Islet precursor cell (in vitro differentiated cells): ENCODE measurements at places on chromosomes 11 and 22.

GRCh38 chr11:117146521-117146920, 2.4 kb downstream of the PAFAH1B2 start:
- peak; percentile 79 for DNase-seq

DNA sequence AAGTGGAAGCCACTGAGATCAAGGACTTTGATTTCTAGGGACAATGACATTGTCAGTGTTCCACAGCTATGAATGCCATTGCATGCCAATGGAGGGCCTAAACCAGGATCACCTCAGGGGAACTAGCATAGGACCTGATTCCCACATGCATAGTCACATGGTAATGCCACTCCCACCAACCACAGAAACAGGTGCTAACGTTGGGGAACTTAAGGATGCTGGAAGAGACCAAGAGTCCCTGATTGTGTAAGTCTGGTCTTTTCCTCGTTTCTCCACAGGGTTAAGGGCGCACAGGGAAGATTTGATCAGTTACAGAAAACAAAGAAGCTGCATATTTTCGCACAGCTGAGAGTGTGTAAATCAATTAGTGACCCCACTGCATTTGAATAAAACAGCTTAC, 59.4 kb upstream of the CD44 start:
- no peak for DNase-seq

GRCh38 chr11:41413843-41414242, 45.6 kb downstream of the LRRC4C start:
- DNase-seq = no peak

GRCh38 chr22:42645938-42646568, 3.1 kb downstream of the CYB5R3 start:
- DNase-seq = no peak

DNA sequence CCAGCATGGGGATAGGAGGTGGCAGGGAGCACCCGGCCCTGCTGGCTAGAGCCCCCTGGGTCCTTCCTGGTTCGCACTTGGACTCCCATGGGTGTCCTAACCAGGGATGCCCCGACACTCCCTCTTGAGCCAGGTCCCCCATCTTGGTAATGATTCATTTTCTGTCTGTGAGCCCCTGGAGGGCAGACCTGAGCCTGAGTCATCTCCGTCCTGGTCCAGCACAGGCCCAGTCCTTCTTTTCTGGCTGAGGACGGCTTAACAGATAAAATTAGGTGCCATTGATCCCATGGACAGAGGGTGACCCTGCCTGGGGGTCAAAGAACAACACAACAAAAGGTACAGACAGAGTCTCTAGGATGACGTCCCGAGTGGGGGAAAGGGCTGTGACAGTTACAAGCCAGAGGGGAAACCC, 3.5 kb downstream of the RHOD start:
- DNase-seq = no peak

DNA sequence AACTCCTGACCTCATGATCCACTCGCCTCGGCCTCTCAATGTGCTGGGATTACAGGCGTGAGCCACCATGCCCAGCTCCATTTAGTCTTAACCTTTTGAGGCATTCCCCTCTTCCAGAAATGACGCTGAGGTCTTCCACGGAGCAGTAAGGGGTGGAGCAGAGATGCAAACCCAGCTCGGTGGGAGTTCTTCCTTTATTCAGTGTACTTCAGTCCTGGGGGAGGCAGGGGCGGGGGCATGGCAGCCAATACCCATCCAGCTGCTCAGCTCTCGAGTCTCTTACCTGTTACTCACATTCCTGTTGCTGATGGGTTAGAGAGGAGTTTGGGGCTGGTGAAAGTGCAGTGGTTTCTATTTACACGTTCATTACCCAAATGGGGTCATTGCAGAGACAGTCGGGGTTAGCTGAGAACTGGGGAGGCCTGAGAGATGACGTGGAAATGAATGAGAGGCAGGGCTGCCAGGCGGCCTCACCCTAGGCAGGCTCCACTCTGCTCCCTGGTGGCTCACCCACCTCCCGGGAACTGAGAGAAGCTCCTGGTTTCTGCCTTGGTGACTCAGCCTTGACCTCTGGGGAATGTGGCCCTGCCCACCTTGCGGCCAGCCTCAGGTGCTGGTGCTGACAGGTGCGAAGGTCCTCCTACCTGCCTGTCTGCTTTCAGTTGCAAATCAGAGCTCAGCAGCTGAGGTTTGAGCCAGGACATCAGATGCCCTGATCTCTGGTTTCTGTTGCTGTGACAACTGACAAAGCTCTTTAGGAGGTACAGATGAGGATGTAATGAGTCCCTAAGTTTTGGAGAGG, 13.4 kb upstream of the ST14 start:
- peak; percentile 98 for DNase-seq

DNA sequence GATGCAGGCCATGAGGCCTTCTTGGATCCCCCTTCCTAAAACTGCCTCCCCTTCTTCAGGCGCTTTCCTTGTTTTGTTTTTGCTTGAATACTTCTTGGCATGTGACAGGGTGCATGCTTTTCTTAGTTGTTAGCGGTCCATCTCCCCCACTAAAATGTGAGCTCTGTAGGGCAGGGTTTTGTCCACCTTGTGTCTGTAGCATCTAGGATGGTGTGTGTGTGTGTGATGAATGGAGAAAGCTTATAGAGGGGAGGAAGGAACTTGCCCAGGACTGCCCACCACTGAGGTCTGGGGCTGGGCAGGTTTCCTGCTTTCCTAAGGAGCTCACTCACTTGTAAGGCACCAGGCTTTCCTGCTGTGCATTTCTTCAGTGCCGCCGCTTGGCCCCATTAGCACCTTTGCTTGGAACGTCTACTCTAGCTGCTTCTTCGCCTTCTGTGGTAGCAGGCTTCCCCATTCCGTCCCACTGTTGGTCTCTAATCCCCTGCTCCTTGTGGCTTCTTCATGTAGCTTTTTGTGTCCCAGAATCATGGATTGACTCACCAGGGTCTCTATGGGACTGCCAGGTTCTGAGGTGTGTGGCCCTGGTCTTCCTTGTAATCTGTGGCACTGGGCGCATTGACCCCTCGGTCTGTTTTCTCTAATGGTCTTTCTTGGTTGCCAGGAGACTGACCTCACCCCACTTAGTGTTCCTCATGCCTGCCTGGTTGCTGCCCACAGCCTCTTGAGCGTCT, 3.3 kb downstream of the DGCR8 start:
- no peak for DNase-seq

DNA sequence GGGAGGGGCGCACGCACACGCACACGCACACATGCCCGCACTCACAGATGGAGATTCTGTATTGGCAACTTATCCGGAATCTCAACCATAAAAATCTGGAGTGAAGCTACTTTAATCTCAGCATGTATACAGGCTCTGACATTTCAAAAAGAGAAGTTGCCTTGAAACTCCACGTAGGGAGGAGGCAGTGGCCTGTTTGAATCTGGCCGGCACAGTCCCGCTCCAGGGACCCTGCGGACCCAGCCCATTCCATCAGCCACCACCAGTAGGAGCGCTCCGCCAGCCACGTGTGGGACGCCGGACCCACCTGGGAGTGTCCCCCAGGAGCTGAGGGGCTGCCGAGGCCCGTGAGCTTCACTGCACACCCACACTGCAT, 1.9 kb upstream of the SYT8 start:
- DNase-seq = no peak

- peak; percentile 47 for DNase-seq
Observed at GRCh38 chr11:45502226-45502545, 163.2 kb downstream of the CHST1 start.

- DNase-seq = peak; percentile 21
Observed at GRCh38 chr11:120773501-120774031, 250.3 kb upstream of the TBCEL start.

GRCh38 chr11:125952559-125952958, 6.7 kb downstream of the VSIG10L2 start:
- DNase-seq = no peak

DNA sequence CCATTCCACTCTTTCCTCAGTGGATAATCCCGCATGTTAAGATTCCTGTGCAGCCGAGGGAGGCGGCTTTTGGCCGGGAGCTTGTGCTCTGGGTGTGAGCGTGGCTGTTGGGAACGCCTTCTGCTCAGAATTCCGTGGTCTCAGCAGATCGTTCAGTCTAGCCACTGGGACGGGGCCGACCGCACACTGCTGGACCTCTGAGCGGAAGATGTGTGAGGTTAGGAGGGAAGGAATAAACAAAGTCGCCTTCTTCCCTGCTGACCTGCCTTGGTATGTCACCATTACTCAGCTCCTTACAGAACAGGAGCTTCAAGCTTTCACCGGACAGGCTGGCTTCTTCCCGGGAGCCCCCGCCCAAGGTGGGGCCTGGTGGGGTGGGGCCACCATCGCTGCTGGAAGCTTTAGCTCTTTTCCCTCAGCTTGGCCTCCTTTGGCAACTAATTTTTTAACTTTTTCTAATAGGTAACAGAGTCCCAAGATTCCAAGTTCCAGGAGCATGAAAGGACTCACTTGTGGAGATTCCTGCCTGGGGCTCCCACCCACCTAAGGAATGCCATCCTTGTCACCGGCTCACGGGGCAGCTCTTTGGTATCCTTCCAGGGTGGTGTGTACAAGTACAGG, 22.5 kb upstream of the SEPTIN5 start:
- DNase-seq = peak; percentile 93

GRCh38 chr11:131423688-131424087, 53.3 kb downstream of the NTM start:
- peak; percentile 95 for DNase-seq

DNA sequence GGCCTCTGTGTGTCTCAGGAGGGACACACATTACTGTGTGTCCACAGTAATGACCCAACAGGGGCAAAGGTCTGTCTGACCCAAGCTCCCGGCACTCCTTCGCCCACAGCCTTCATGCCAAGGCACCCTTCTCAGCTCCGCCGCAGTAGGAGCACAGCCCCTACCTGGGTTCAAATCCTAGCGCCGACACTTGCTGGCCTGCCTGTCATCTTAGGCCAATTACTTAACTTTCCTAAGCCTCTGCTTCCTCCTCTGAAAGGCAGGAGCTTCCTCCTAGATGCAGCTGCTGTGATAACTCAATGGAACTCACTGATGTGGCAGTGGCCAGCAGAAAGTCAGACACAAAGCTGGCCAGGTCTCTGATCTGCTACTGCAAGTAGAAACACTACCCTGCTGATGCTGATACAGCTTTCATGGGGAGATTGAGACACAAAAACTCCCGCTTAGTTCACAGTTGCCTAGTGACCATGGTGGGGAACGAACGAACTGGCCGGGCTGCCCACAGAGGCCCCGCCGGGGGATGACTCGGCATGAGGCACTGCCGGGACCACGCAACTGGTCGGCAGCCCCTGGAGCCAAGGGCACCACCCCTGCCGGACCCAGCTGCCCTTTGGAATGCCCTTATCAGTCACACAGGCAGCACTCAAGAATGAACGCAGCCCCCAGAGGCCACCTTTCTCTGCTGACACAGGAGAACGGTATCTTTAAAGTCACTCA, 8.1 kb downstream of the EHD1 start:
- DNase-seq = peak; percentile 84

DNA sequence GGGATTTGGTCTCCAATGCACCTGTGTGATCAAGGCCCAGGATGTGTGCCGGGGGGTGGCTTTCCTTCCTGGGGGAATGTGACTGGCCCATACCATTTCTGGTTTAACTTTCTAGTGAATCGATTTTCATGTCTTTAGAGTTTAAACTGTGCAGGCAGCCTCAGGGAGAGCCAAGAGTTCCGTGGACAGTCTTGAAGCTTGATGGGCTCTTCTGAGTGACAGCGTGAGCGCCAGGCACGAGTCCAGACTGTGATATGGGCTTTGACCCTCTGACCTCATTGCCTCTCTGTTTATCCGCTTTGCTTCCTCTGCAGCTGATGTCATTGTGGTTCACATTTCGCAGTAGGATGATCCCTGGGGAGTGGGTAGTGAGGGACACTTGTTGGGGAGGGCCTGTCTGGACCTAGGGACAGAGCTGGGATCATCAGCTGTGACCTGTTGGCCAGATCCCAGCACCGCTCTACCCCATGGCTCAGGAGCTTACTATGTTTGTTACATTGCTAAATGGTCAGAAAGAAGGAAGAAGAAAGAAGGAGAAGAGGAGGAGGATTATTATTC, 80.6 kb upstream of the CLDN5 start:
- DNase-seq = no peak

- DNase-seq = no peak
Observed at GRCh38 chr11:36155770-36156160, 133.5 kb downstream of the COMMD9 start.

DNA sequence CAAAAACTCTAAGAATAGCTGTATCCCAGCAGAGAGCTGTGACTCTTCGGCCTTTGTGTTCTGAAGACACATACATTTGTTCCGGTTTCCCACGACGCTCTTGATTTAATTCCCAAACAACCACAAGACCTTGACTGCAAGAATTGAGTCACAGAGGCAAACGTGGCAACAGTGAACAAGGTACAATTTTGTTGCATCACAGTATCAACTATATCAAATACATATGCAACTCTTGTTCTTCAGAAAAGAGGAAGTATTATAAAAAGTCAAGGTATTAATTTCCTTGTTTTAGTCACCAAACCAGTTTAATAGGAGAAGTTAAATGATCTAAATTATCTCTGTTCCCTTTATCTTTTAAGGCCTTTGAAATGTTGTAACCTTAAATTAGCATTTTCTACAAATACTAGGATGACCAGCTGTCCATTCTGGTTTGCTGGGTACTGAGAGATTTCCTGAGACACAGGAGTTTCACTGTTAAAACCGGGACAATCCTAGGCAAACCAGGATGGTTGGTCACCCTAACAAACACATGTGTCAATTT, 11.1 kb downstream of the HPS5 start:
- DNase-seq = no peak

DNA sequence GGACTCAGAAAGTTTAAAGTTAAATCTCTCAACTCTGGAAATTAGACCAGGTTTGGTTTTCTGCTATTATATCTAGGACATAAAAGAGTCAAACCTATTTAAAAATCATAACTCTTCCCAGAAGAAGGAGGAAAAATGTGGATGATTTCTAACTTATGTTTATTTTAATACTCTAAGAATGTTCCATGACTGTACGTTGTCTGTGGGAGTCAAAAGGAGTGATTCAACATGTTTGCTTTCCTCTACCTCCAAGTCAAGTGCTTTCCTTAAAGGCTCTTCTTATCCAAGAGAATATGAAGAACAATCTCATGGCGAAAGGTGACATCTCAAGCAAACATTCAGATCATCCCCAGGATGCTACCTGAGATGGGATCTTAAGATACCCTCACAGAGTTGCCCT, 21.6 kb downstream of the OR51E1 start:
- no peak for DNase-seq

- no peak for DNase-seq
Observed at GRCh38 chr22:37690901-37691504, 4.9 kb downstream of the NOL12 start.

DNA sequence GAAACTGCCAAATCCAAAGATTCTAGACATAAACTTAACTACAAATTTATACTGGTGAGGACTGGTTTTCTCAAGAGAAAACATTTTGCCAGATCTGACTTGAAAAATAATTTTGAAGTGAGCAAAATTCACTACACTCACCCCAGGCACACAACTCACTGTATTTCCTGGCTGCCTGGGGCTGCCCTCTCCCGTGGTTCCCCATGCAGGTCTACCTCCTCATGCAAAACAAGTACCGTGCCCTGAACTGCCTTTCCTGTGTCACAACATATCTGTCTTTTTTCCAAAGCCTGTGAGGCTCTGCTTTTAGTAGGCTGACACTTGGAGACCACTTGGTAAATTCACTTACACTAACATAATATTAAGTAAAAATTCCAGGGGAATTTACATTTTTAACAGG, 76.4 kb downstream of the LIF start:
- DNase-seq = no peak
